ENCODE measurements at places on chromosomes 13 and 19.

DNA sequence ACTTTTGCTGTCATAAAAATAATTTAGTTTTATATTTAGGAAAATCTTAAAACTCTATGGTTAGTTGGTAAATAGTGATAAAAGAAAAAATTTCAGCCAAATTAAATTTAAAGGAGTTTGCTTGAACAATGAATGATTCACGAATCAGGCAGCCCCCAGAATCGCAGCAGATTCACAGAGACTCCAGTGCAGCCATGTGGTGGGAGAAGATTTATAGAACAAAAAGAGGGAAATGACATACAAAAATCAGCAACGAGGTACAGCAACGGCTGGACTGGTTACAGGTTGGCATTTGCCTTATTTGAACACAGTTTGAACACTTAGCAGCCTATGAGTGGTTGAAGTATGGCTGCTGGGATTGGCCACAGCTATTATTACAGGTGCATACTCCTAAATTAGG lies 96.4 kb upstream of the MYCBP2 start:
- no peak for DNase-seq

GRCh38 chr19:19661675-19662251 lies 1.7 kb downstream of the ATP13A1 start:
- no peak for DNase-seq

- DNase-seq, result peak; percentile 50
Observed at GRCh38 chr19:35090506-35091214, 25.0 kb upstream of the FXYD3 start.

- no peak for DNase-seq
Observed at GRCh38 chr19:42271045-42271419, 2.0 kb downstream of the CIC start.

- no peak for DNase-seq
Observed at GRCh38 chr13:34678154-34678553, 263.9 kb upstream of the NBEA start.

- DNase-seq, result no peak
Observed at GRCh38 chr19:33437821-33438671, 64.5 kb downstream of the CEBPG start.

DNA sequence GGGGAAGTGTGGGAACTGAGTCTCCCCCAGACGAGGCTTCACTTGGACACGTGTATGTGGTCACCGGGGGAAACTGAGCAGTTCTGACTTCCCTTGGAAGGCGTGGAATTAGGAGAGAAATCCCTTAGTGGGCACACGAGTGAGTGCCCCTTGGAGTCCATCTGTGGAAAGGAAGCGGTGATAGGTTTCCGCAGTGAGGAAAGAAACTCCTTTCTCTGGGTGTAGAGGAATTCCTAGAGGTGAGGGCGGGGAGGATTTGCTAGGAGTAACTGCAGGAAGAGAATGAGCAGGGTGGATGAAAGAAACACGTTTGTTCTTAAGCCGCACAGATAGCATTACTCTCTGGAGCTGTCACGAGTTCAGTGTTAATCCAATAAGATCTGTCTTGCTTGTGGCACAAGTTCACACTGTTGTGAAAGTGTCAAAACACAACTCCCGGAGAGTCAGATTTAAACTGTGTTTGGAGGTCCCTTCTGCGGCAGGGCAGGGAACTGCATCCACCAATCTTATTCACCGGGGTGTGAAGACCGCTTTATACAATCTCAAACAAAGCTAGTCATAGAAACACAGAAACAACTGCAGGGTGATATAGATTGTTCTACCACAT lies 1.2 kb downstream of the KL start:
- no peak for DNase-seq

- no peak for DNase-seq
Observed at GRCh38 chr13:43567608-43568007, 219.2 kb downstream of the ENOX1 start.

DNA sequence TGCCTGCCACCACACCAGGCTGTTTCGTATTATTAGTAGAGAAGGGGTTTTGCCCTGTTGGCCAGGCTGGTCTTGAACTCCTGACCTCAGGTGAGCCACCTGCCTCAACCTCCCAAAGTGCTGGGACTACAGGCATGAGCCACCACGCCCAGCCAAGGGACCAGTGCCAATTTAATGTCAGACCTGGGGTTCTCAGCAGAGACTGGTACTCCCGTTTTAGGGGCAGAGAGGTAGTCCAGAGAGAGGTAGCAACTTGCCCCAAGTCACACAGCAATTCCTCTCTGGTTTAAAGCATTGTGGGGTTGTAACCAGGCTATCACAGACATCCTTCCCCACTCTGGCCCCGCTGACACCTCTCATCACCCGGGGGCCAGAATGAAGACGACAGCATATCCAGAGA lies 112.1 kb downstream of the PTPRS start:
- DNase-seq, result no peak

GRCh38 chr13:92346046-92346445 lies 880.6 kb upstream of the GPC6 start:
- DNase-seq, result no peak

Data from omental fat pad (tissue), 4 donors.